ENCODE measurements at places on chromosomes 7 and 10.

GRCh38 chr10:32056136-32057035 lies at the start of gene KIF5B:
KIF5B (minus strand) TSS chr10:32056425; CDS start chr10:32055973, 452 bp downstream.
- peak; percentile 87 for DNase-seq

GRCh38 chr10:130194991-130195645 lies 58.9 kb downstream of the GLRX3 start:
- no peak for DNase-seq

DNA sequence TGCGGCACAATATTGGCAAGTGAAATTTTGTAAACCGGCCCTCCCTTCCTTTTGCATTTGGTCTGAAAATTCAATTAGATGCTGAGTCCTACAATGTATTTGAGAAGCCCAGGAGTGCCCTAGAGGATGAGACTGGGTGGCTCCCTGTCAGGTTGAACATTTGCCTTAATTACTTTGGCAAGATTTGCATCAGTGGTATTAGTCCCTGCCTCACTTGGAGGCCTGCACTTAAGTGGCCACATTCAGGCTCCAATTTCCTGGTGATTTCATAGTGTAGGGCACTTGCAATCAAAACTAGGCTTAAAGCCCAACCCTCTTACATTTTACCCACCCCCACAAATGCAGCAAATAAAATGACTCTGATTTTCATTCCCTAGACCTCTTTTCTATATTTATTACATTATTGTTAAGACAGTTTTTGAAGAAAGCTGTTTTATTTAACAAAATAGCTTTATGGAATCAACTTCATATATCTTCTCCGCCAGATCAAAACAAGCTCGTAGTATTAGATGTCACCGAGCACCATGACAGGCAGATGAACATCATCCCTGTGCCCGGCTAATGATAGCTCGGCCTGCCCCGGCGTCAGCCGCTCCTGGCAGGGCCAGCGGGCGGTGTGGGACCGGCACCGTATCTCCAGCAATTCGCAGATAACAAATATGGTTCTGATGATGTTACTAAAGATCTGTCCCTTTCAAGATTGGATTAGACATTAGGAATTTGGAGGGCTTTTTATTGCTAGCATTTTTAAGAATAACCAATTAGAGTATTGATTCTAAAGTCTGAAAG lies 73.6 kb downstream of the EGFR start:
- no peak for DNase-seq

DNA sequence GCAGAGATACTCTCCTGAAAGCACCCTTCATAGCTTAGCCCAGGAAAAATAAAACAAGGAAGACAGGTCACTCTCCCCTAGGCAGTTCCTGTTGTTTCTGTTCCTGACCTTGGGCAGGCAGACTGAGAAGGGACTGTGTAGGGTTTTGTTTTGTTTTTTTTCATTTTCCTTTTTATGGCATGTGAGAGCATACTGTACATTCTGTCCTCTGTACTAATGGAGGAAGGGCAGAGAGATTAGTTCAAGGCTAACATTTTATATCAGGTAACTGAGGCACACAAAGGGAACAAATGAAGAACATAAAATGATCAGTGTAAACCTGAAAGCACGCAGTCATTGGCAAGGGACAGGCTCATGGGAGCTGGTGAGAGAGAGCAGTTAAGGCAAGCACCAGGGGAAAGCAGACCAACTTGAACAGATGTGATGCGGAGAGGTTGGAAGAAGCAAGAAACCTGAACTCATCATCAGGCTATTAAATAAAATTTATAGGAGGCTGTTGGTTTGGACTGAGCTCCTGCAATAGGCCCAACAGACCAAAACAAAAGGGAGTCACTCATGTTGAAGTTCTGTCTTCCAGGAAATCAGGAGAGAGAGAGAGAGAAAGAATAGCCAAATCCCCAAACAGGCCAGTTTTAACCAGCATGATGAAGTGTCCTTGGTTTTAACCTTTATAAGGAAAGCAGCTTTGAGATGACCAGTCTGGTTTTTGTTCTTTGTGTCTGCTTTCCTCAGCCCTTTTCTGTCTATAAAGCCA lies 34.1 kb upstream of the PDCD4 start:
- DNase-seq = no peak

Data from NCI-H82 (cell line).